Breast epithelium (tissue), 4 donors: ENCODE measurements at places on chromosomes 13 and 19.

GRCh38 chr13:99393791-99394735 is 86.9 kb upstream of the GPR183 start:
- no peak for DNase-seq

- no peak for DNase-seq
Observed at GRCh38 chr19:7516333-7516732, 430 bp downstream of the ZNF358 start.

GRCh38 chr19:49145573-49146407 is 9.4 kb downstream of the HRC start:
- peak; percentile 55 for DNase-seq

DNA sequence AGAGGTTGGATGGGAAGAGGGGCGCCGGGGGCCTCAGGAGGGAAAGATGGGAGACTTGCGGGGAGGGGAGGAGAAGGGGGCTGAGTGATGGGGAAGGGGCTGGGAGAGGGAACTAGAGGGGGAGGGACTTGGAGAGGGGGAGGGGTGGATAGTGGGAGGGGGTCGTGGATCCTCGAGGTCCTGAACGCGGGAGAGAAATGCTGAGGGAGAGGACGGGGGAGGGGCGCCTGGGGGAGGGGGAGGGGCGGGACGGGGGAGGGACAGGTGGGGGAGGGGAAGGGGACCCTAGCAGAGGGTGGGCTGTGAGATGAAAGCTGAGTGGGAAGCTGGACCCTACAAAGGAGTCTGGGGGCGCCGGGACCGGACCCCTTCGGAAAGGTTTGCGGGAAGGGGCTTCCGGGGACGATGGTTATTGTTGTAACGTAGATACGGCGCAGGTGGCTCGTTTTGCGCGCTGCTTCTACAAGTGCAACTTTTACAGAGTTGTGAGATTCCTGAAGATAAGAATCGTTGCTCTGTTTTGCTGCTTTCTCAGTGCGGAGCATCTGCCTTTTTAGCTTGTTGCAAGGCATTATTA is 418 bp downstream of the ZNF444 start:
- DNase-seq: no peak

- DNase-seq: no peak
Observed at GRCh38 chr19:39507715-39508364, 7.1 kb upstream of the SELENOV start.

GRCh38 chr19:42191855-42192254 is 25.6 kb downstream of the DEDD2 start:
- no peak for DNase-seq

DNA sequence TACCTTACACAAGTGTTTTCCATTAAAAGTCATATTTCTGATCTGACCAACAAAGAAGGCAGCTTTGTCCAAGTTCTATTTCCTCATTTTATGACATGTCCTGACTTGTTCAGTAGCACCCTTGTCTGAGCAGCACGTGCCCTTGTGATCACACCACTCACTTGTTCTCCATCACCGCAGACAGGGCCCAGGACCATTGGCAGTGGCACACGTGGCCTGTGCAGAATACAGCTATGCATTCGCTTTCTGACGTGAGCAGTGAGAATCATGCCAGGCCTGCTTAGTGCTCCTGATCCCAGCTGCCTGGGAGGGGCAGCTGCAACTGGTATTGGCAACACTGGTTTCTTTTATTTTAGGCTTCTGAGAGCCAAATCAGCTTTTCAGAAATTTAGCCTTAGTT is 134.2 kb downstream of the FRY start:
- DNase-seq: no peak

GRCh38 chr19:54883228-54883627 is 9.2 kb downstream of the FCAR start:
- no peak for DNase-seq

DNA sequence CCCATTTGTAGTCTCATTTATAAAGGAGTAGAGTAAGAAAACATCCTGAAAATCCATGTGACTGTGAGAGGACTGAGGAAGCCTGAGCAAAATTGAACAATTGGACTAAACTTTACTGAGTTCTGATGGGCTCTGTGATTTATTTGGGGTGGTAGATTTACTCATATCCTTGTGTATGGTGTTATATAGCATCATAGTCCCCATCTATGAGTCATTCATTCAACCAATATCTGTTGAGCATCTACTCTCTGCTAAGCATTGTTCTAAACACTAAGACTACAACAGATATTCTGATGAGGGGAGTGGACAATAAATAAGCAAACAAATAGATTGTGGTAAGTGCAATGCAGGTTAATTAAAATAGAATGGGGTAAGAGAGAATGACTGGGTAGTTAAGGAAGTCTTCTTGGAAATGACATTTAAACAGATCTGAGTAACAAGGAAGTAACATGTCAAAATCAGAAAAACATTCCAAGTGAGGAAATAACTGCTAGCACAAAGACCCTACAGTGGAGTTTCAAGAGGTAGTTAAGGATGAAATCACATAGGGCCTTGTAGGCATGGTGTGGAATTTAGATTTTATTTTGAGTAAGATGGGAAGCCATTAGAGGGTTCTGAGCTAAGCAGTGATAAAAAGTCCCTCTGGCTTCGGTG is 36.3 kb upstream of the MLNR start:
- no peak for DNase-seq

DNA sequence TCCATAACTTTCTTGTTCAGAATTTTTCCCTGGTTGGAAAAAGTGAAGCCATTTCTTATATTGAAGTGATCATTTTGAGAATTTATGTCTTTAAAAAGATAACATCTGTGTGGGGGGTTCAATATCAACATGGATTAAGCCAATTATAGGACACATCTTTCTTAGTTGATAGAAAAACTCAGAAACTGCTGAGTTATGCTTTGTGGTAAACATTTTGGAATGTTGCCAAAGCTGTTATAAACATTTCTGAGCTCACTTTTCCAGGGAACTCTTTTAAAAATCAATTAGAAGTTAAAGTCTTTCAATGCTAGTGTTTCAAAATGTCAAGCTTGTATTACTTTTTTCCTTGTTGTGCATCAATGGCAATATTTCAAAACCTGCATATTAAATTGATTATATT is 248.8 kb downstream of the DACH1 start:
- no peak for DNase-seq

DNA sequence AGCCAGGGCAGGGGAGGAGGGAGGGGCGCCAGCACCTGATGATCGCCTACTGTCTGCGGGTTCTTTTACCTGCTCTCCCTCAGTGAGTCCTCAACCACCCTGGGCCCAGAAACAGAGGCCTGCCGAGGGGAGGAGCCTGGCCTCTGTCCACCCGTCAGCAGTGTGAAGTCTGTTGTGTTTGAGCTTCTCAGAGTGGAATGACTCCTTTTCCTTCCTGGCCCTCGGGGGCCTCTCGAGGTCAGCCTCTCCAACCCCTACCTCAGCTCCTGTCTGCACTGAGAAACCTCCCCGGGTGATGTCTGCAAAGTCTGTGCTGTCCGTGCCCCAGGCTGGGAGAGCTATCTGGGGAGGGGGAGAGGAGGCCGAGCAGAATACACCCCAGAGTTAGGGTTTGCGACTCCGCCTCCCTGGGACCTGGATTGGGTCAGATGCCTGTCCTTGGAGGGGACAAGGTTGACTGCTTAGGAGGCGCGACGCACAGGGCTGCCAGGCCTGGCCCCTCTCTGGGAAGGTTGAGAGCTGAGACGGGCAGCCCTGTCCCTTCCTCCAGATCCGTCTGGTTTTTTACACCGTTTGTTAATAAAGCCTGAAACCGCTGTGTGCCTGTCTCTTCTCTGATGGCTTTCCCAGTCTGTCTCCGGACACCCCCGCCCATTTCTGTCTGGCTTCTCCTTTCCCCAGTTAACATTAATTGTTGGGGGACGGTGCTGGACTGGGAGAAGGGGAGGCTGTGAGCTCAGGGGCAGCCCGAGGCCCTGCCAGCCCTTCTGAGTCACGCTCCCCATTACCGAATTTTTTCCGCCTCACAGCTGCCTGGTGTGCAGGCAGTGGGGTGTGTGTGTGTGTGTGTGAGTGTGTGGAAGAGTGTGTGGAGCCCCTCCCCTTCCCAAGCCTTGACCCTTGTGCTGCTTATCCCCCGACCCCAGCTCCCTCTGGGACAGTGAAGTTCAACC is 989 bp upstream of the SSC5D start:
- DNase-seq: peak; percentile 68

GRCh38 chr13:42364613-42365000 is 92.7 kb downstream of the AKAP11 start:
- DNase-seq: no peak

- no peak for DNase-seq
Observed at GRCh38 chr13:41851351-41851750, 109.6 kb downstream of the VWA8 start.

DNA sequence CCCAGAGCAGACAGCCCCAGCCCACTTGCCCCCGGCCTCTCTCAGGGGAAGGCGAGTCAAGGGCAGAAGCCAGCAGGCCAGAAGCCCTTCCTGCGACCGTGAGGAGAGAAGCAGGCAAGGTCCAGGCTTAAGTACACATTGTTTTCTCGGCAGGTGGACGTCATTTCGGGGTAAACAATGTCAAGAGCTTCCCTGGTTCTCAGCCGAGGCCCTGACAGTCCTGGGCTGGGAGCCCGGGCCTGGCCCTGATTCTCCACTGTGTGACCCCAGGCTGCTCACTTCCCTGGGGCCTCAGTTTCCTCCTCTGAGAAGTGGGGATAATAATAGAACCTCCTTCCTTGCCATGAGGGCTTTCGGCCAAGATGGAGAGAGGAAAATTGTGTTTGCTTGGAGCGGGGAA is 19.4 kb downstream of the PLVAP start:
- no peak for DNase-seq

GRCh38 chr13:102402290-102402689 is 442 bp upstream of the FGF14 start:
- no peak for DNase-seq

- DNase-seq: no peak
Observed at GRCh38 chr19:35629332-35629633, 447 bp downstream of the RBM42 start.

- DNase-seq: no peak
Observed at GRCh38 chr19:5369962-5370367, 29.4 kb upstream of the PTPRS start.

DNA sequence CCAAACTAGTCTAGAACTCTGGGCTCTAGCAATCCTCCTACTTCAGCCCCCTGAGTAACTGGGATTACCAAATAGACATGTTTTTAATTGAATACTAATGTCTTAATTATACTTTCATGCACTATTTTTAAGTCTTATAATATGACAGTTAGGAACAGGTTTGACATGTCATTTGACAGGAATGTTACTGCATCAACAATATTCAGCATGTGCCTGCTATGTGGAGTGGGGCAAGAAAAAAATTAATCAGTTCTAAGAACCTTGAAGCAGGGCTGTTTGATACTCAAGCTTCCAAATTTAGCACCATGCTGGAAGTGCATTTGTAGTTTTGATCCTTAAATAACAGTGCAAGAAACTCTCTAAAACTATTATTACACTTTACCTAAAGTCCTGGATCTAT is 265.3 kb downstream of the MZT1 start:
- no peak for DNase-seq

GRCh38 chr13:94454906-94455305 is 24.6 kb downstream of the DCT start:
- no peak for DNase-seq

GRCh38 chr13:71517004-71517403 is 350.0 kb downstream of the DACH1 start:
- no peak for DNase-seq

- DNase-seq: no peak
Observed at GRCh38 chr13:29129616-29130015, 309.5 kb downstream of the MTUS2 start.

DNA sequence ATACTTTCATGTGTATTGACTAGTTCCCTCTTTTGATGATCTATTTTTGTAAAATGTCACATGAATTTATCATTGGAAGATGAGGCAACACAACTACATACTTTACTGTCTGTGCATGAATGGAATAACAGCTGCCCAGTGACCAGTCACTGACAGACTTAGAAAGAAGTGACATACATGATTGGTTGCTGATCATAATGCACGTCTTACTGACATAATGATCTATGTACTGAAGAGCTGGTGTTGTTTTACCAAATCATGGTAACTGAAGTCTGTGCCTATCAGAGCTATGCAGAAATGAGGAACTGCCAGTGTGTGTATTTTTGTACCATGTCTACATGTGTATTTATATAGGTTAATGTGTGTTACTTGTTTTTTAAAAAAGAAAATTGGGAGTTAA is 26.5 kb downstream of the GPR18 start:
- DNase-seq: no peak

- DNase-seq: no peak
Observed at GRCh38 chr19:2327773-2328400, 499 bp downstream of the LSM7 start.

GRCh38 chr13:95707442-95708390 is 30.8 kb downstream of the DNAJC3 start:
- no peak for DNase-seq

GRCh38 chr13:99847318-99847750 is 124.2 kb downstream of the ZIC5 start:
- no peak for DNase-seq

DNA sequence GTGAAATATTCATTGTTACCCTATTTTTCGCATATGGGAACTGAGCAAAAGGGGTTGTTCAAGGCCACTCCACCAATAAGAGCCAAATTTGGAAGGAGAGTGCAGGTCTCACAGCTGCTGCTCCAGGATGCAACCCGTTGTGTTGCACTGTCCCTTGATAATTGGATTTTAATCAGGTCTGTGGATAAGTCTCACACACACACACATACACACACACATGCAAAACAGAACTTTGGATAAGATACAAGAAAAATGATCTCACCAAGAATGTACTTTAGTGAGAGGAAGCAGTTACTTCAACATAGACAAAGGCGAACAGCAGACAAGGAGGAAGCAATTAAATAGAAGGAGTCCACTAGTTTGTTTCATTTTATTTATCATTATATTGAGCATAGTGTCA is 127.3 kb upstream of the EDNRB start:
- DNase-seq: no peak

- DNase-seq: no peak
Observed at GRCh38 chr19:14632286-14632685, 42.4 kb downstream of the ADGRE3 start.

- peak; percentile 64 for DNase-seq
Observed at GRCh38 chr13:110387451-110388107, 80.5 kb downstream of the COL4A2 start.

GRCh38 chr13:88526853-88527215 is 855.7 kb downstream of the SLITRK5 start:
- no peak for DNase-seq

DNA sequence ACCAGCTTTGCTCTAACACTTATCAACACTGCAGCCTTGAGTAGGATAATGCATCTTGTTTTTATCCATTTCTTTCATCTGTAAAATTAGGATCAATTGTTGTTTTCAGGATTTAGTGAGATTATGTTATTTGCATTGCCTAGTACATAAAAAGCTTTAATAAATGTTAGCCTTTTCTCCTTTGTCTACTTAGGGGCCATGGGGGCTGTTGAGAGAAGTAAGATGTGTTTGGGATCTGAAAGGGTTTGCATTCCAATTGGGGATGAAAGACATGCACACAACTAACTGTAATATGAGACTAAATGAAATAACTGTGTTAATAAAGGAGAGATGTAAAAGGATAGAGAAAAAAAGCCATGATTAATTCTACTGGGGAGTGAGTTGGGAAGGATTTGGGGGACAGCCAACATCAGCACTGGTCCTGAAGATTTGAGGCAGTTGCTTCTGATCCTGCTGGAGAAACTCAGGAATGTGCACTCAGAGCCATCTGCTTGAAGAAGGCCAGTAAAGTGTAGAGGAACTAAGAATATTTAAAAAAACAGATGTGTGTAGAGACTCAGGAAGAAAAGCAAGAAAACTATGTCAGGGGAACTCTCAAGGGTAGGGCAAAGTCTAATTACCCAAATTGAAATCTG is 236.3 kb downstream of the OLFM4 start:
- no peak for DNase-seq

- DNase-seq: no peak
Observed at GRCh38 chr13:38883783-38884182, 106.8 kb downstream of the STOML3 start.
